IMR-90 (cell line): ENCODE measurements at places on chromosomes 13 and 19. TPM values are rescaled to one million over a fixed set of nuclear protein-coding genes. Genes with fewer than 3 reads are reported as not detected.

TTYH1 gene
- total RNA-seq, result not detected in 2 replicates

ZNF569 gene
- total RNA-seq, result 5.9 and 6.7 TPM in 2 replicates

DAND5 gene
- total RNA-seq, result not detected in 2 replicates

THSD1 gene
- 14.7 and 19.0 TPM in 2 replicates for total RNA-seq

CYSLTR2 gene
- not detected in 2 replicates for total RNA-seq

DMRTC2 gene
- not detected in 2 replicates for total RNA-seq

SHISA2 gene
- under 0.01 TPM in 1 of 2 replicates, not detected in the other for total RNA-seq

TPM4 gene
- 1,075 and 1,562 TPM in 2 replicates for total RNA-seq

SHANK1 gene
- 4.7 and 6.1 TPM in 2 replicates for total RNA-seq

IPO5 gene
- total RNA-seq, result 218 and 270 TPM in 2 replicates

SIGLEC7 gene
- total RNA-seq, result not detected in 2 replicates

DLEU7 gene
- not detected in 2 replicates for total RNA-seq
